ENCODE measurements at places on chromosomes 4 and X.
A peak's percentile ranks its signal among the peaks of the same experiment; 100 is the strongest.

GRCh38 chr4:168643111-168643795 lies 146.4 kb downstream of the PALLD start:
- no peak for DNase-seq

GRCh38 chr4:176883108-176883550 lies 90.4 kb upstream of the VEGFC start:
- no peak for DNase-seq

DNA sequence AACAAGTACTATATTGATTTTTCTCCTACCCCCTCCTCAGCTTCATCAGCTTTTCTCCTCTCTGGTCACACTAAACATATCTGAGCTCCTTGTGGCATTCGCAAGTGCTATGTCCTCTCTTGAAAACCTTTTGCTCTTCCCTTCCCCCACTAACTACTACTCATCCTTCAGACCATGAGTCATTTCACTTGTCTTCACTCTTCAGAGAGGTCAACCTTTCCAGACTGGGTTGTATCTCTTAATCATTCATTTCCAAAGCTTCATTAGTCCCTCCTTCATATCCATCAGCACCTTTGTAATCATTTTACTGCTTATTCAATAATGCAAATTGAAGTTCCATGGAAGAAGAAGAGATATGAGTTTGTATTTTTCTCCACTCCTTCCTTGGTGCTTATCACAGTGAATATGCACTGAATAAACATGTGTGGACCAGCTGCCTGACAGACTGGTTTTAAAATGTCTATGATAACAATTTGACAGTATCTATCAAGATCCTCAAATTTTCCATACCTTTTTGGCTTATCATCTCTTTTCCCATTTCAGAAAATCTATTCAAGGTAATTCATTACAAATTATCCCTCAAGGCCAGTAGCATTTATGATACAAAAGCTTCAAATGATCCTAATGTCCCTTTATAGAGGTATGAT lies 28.4 kb downstream of the DDX60L start:
- DNase-seq, result no peak

- DNase-seq, result no peak
Observed at GRCh38 chr4:153137677-153138630, 66.3 kb upstream of the TRIM2 start.

GRCh38 chr4:41215155-41215554 lies 813 bp upstream of the APBB2 start:
- DNase-seq, result no peak

GRCh38 chr4:85565761-85566480 lies 91.0 kb downstream of the ARHGAP24 start:
- no peak for DNase-seq

DNA sequence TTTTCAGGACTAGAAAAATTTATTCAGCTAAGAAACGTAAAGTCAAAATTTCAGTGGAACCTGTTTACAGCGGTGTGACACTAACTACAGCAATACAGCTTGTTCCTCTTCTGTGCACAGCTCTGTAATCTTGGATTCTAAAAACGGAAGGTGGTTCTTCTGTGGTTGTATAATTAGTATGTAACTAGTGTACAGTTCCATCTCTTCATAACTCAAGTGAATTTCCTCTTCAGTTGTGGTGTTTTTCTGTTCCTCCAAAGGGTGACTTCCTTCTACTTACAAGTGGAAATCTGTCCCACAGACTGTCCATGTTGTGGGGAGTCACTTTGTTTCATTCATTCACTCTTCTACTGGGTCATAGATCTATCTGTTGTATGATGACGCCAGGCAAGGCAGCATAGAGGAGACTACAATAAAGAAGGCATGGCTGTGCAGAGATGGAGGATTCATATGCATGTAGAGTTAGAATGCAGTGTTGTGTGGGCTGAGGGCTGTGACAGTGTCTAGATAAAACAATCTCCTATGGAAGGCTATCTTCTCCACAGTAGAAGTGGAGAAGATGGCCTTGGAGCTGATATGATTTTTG lies 5.4 kb downstream of the DAPP1 start:
- no peak for DNase-seq

DNA sequence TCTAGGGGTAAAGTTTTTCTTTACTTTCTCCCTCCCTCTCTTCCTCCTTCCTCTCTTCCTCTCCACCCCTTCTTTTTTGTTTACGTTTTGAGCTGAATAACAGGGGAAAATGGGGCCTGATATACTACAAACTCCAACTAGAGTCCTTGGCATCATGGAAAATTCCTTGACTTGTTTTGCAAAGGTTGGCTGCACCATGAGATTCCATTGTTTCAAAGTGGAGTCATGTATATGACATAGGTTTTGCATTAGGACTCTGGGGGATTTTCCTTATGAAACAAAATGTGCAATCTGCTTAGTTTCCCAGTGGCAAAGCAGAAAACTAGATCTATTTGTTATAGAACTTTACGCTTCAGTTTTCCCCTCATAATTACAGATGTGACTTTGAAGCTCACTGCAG lies 233.5 kb upstream of the PGRMC2 start:
- DNase-seq, result no peak

GRCh38 chr4:176238157-176238610 lies 30.8 kb downstream of the ASB5 start:
- no peak for DNase-seq

DNA sequence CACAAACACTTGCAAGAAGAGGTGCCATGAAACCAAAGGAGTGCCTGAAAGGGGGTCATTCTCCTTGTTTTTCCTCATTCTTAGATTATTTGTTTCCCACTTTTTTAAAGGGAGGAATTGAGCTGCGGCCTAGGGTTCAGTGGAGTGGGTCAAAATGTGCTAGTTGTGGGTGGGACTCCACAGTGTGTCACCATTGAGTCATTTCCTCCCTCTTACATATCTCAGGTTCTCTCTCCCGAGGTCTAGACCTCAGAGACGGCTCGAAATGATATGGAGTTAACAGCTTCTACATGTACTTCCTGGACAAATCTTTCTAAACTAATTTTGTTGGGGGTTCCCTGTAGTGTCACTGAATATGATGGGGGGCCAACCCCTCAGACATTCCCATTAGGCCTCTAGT lies 328.4 kb upstream of the SPANXN1 start:
- DNase-seq, result no peak

- DNase-seq, result no peak
Observed at GRCh38 chr4:156615066-156615531, 356.5 kb downstream of the PDGFC start.

- DNase-seq, result no peak
Observed at GRCh38 chrX:54301516-54301915, 56.3 kb downstream of the WNK3 start.

DNA sequence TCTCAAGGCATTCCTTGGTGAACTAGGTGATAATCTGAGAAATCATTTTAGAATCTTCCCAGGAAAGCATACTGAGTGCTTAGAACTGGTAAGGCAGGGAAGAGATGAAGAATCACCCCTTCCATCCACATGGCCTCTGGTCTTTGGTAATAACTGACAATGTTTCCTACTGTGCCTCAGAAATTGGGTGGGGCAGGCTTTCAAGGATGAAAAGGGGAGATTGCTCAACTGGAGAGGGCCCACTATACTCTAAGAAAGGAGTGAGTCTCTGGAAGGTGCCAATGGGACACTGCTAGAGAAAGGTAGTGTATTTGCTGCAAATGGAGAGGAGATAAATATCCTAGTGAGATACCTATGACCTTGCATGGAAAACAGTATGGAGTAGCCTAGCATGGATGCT lies 135.0 kb upstream of the SCML1 start:
- DNase-seq, result no peak

DNA sequence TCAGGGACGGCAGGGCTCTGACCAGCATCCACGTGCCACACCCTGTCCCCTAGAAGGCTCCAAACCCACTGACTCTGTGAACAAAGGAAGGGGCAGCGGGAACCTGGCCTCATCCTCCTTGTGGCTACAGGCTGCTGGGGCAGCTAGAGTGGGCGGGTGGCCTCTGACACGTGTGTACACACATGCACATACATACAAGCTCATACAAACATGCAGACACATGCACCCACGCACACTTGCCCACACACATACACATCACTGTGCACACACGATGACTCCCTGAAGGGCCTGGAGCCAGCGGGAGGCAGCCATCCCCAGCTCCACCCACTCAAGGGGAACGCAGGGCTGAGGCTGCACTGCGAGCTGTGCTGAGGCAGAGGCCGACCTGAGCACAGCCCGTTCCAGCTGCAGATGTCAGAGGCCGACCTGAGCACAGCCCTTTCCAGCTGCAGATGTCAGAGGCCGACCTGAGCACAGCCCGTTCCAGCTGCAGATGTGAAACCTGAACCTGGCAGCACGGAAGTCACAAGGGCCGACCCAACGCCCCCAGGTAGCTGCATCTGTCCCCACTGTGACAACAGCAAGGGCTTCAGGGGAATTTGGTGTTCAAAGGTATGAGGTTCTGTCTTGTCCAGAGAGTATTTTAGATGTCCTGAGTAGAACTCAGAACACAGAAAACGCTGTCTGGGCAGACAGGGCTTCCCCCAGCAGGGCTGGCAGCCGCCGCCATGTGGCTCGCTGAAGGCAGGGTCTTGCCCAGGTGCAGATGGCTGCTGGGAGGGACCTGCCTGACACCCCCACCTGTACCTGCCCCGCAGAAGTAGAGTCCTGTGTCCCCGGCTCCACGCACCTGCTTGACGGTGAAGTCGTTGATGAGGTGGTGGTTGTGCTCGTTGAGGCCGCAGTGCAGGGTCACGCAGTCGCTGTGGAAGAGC lies 33.5 kb downstream of the CTBP1 start:
- no peak for DNase-seq

DNA sequence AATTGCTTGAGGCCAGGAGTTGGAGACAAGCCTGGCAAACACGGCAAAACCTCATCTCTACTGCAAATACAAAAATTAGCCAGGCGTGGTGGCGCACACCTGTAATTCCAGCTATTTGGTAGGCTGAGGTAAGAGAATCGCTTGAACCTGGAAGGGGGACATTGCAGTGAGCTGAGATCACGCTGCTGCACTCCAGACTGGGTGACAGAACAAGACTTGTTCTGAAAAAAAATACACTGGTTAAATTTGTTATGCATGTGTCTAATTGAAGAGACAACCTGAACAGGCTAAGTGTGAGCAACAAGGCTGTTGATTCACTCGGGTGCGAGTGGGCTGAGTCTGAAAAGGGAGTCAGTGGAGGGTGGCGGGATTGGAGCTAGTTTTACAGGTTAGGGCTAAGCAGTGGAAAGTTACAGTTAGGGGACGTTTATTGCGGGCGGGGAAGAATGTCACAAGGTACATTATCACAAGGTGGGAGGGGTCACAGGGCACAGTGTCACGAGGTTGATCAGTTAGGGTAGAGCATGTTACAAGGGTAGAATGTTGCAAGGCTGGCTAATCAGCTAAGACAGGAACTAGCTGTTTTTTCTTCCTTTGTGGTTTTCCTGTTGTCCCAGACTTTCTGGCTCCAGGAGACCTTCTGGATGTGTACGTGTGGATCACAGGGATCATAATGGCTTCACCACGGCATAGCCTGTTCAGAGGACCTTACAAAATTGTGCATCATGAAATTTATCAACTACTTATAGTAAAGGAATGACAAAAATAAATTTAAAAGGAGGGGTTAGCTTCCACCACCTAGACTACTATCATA lies 115.8 kb downstream of the NAA11 start:
- no peak for DNase-seq

- DNase-seq, result no peak
Observed at GRCh38 chr4:141240671-141241070, 20.0 kb downstream of the ZNF330 start.

- DNase-seq, result no peak
Observed at GRCh38 chrX:23904096-23904495, 3.6 kb downstream of the APOO start.

- DNase-seq, result no peak
Observed at GRCh38 chrX:12170755-12171154, 32.5 kb downstream of the FRMPD4 start.

- no peak for DNase-seq
Observed at GRCh38 chrX:129842510-129843208, 1.0 kb downstream of the ZDHHC9 start.

DNA sequence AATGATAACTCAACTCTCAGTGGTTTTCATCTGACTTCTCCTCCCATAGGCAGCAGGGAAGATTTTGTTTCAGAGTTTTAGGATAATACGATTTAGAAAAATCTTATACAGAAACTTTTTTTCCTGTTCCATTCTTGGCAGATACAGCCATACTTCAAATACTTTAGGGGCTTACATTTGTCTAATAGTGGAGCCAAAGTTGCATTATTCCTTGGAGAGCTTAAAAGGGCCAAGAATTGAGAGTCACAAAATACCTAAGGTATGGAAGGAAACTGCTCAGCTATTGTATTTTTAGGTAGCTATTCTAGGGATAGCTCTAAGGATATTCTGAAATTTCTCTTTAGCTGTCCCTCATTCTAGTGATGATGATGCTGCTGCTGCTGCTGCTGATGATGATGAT lies 132.9 kb upstream of the PTCHD1 start:
- DNase-seq, result no peak

GRCh38 chrX:152833378-152833777 lies 2.5 kb downstream of the NSDHL start:
- no peak for DNase-seq

- DNase-seq, result no peak
Observed at GRCh38 chr4:139764182-139764581, 98.6 kb downstream of the MGST2 start.

DNA sequence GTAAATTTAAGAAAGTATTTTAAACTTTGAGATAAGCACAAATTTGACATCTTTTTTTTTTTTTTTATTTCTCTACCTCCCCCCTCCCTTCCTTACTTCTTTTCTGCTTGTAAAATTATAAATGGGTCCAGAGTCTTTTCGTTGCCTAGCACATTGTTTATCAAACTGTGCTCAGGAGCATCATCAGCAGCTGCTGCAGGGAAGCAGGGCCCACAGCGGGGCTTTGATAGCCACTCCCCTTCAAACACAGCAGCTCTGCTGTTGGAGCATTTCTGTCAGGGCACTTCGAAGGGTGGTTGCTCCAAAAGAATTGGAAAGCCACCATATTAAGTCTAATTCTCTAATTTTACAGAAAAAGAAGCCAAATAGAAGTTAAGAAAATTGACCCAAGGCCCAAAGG lies 588.3 kb downstream of the SPRY1 start:
- DNase-seq, result no peak

DNA sequence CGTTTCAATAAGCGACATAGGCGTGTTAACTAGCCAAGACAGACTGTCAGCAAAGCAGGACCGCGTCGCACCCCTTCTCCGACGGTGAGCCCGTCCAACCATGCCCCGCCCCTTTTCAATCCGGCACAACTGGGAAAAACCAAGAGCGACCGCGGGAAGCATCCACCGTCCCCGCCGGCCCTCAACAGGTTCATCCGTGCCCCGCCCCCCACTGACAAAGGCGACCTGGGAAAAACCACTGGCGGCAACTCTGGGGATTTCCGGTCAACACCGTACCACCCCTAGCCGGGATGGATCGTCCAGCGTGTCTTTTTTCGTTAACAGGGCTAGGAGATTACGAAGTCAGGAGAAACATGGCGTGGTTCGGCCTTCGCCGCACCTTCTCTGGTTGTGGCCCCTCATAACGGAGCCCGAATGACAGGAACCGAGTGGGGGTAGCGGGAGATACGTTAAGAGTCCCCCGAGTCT lies 377 bp downstream of the TIMM17B start:
- DNase-seq, result peak; percentile 50

GRCh38 chr4:22532896-22533295 lies 17.0 kb upstream of the ADGRA3 start:
- no peak for DNase-seq

Data from CD4-positive, alpha-beta T cell treated with Interleukin-15 for 4 hours (primary cell).